ENCODE measurements at places on chromosomes 2 and 18.

- no peak for DNase-seq
Observed at GRCh38 chr2:37618326-37618725, 53.1 kb downstream of the CDC42EP3 start.

- no peak for DNase-seq
Observed at GRCh38 chr18:38035193-38035592, 469.6 kb upstream of the CELF4 start.

- DNase-seq, result no peak
Observed at GRCh38 chr2:28364610-28365009, 28.0 kb upstream of the FOSL2 start.

GRCh38 chr2:171327043-171327496, 106.7 kb downstream of the METTL8 start:
- DNase-seq, result no peak

DNA sequence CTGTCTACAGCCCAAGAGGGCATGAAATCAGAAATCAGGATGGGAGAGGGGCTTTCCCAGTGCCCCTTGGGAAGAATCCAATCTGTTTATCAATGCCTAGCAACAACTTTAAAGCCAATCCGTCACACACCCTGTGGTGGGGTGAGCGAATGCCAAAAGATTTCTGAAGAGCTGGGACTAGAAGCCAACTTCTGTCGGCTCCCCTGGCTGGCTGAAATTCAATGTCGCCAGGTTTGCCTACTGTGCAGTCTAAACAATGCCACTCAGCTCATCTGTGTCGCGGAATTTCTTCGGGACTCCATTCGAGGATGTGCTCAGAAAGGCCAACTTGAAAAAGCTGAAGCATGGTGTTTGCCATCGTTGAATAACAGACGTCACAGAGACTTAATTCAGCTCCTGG, 31.5 kb upstream of the NCKAP5 start:
- DNase-seq, result no peak
